ENCODE measurements at places on chromosomes 6 and 20. TPM values are rescaled to one million over a fixed set of nuclear protein-coding genes. Genes with fewer than 3 reads are reported as not detected.

The SPAG4 gene
- 1.2 TPM for total RNA-seq

The TMEM244 gene
- total RNA-seq, result 40.6 TPM

The DEFB124 gene
- not detected for total RNA-seq

The POM121L2 gene
- total RNA-seq, result not detected

The PDSS2 gene
- total RNA-seq, result 20.0 TPM

The RIMS1 gene
- total RNA-seq, result 56.7 TPM

The LIN28B gene
- total RNA-seq, result 1.3 TPM

The CST4 gene
- total RNA-seq, result not detected

The RSPO4 gene
- total RNA-seq, result 0.66 TPM

The RSPH4A gene
- 2.8 TPM for total RNA-seq

The CNKSR3 gene
- 12.1 TPM for total RNA-seq

The ADGRB3 gene
- total RNA-seq, result 45.9 TPM

The CRISP2 gene
- 0.55 TPM for total RNA-seq

The ELOVL2 gene
- total RNA-seq, result 19.6 TPM

The EYS gene
- total RNA-seq, result 230 TPM

The BPIFB4 gene
- 0.22 TPM for total RNA-seq

The CFAP61 gene
- 2.1 TPM for total RNA-seq

The PPP1R16B gene
- total RNA-seq, result 7.5 TPM

The PNRC1 gene
- total RNA-seq, result 239 TPM

The TSHZ2 gene
- 14.7 TPM for total RNA-seq

The ELOVL4 gene
- total RNA-seq, result 35.3 TPM

The PGC gene
- total RNA-seq, result not detected

The SEL1L2 gene
- total RNA-seq, result 0.60 TPM

The TPD52L1 gene
- 40.8 TPM for total RNA-seq

The PDYN gene
- not detected for total RNA-seq

The HSF2 gene
- 58.1 TPM for total RNA-seq

The PRPH2 gene
- total RNA-seq, result 147 TPM

The KCNQ5 gene
- total RNA-seq, result 2.7 TPM

The TGM3 gene
- total RNA-seq, result 0.66 TPM

The CBLN4 gene
- total RNA-seq, result 0.82 TPM

The ZNF341 gene
- 2.2 TPM for total RNA-seq

The LY6G5C gene
- 1.9 TPM for total RNA-seq

The CCN5 gene
- not detected for total RNA-seq

The TFAP2C gene
- total RNA-seq, result 13.0 TPM

The HLA-DQB1 gene
- total RNA-seq, result 0.27 TPM

The PTPRT gene
- 12.1 TPM for total RNA-seq

The RAD21L1 gene
- 0.38 TPM for total RNA-seq

The CAPN11 gene
- not detected for total RNA-seq

The MACROD2 gene
- total RNA-seq, result 65.6 TPM

The TCP11 gene
- total RNA-seq, result 0.99 TPM

The RAMACL gene
- 5.2 TPM for total RNA-seq

The ZNF292 gene
- total RNA-seq, result 177 TPM

The CLPSL1 gene
- total RNA-seq, result not detected

The LPA gene
- 0.93 TPM for total RNA-seq

The SMLR1 gene
- total RNA-seq, result not detected

Data from camera-type eye (tissue), 1 donor.